ENCODE measurements at places on chromosomes 2 and 18.
A peak's percentile ranks its signal among the peaks of the same experiment; 100 is the strongest.

DNA sequence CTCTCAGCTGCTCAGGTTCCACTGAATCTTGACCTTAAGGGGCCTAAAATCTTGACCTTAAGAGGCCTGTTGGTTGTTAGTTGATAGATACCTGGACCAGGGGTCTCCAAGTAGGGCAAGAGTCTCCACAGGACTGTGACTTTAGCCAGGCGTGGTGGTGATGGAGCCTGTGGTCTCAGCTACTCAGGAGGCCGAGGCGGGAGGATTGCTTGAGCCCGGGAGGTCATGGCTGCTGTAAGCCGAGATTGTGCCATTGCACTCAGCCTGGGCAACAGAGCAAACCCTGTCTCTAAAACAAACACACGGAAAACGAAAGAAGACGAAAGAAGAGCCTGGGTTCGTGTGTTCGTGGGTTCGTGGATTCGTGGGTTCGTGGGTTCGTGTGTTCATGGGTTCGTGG is 120.2 kb upstream of the CTDP1 start:
- no peak for DNase-seq

DNA sequence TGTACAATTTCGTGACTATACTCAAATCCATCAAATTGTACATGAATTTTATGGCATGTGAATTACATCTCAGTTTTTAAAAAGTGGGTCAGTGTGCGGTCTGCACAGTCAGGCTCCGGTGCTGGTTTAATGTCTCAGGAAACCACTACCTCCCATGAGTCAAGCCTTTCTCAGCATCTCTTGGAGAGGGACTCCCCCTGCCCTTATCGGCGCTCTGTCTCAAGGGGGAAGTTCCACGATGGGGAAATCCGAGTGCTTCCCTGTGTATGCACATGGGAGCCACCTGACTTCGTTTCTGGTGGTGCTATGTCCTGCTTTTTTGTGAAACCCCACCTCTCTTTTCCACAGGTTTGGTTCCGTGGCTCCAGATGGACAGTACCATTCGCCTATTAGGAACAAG is 72.5 kb downstream of the ACOXL start:
- DNase-seq, result peak; percentile 27

DNA sequence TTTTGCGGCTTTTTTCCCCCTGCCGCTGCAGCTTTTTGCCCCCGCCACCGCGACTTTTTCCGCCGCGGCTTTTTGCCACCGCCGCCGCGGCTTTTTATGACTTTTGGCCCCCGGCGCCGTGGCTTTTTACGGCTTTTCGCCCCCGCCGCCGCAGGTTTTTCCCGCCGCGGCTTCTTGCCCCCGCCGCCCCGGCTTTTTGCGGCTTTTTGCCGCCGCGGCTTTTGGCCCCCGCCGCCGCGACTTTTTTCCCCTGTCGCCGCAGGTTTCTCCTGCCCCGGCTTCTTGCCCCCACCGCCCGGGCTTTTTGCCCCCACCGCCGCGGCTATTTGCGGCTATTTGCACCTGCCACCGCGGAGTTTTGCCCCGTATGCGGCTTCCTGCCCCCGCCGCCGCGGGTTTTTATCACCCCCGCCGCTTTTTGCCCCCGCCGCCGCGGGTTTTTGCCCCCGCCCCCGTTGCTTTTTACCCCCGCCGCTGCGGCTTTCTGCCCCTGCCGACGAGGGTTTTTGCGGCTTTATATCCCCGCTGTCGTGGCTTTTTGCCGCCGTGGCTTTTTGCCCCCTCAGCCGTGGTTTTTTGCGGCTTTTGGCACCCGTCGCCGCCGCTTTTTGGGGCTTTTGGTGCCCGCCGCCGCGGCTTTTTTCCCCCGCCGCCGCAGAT is 2750.9 kb downstream of the RPIA start:
- peak; percentile 6 for DNase-seq

DNA sequence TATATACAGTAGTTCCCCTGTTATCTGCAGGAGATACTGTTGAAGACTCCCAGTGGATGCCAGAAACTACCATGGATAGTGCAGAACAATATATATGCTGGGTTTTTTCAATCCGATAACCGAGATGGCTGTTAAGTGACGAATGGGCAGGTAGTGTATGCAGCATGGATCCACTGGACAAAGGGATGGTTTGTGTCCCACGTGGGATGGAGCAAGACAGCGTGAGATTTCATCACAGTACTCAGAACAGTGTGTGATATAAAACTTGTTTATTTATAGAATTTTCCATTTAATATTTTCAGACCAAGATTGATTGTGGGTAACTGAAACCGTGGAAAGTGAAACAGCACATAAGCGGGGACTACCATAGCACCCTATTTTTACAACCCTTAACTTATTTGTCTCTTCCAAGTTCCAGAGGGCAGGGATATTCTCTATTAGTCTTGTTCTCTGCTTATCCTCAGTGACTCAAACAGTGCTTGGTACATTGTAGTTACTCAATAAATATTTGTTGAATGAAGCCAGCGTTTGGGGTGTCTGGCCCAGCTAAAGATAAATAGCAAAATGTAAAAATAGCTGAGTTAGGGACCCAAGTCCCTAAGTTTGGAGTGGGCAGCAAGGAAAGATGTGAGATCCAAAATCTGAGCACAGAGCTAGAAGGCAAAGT is 50.0 kb downstream of the RHBDD1 start:
- no peak for DNase-seq

DNA sequence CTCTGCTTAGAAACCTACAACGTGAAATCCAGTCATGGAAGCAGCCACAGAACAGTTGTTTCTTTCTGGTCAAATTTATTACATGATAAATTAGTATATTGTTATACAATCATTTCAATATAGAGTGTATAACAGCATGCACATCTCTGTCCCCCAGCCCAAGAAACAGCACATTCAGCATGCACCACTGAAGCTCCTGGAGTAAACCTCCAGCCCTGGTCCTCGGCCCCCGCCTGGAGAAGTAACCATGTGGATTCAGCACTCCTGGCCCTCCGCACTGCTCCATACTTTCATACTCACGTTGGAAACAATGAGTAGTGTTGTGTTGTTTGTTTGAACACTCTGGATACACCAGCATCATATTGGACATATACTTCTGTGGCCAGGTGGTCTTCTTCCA is 15.3 kb upstream of the ID2 start:
- DNase-seq, result no peak

- no peak for DNase-seq
Observed at GRCh38 chr2:234686088-234686890, 189.4 kb upstream of the ARL4C start.

DNA sequence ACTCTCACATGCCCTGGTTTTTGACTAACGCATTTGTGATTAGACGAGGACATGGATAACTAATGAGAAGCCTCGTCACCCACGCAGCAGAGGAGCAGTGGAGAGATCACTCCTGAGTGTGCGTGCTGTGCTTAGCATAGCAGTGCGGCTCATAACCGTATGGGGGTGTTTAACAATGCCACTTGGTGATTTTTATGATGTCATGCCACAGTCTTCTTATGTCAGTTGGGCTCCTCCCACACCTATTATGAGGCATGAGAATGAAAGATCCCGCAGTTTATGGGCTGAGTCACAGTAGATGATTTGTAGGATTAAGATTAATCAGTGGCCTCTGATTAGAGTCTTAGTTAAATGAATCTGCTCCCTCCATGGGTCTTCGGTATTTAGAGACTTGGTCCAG is 2.5 kb upstream of the SMIM21 start:
- no peak for DNase-seq

- no peak for DNase-seq
Observed at GRCh38 chr2:219010873-219011272, 17.7 kb upstream of the CRYBA2 start.

GRCh38 chr2:171469176-171469575 is 35.1 kb downstream of the DCAF17 start:
- DNase-seq, result no peak

- DNase-seq, result no peak
Observed at GRCh38 chr2:37920570-37920969, 4.5 kb upstream of the RMDN2 start.

DNA sequence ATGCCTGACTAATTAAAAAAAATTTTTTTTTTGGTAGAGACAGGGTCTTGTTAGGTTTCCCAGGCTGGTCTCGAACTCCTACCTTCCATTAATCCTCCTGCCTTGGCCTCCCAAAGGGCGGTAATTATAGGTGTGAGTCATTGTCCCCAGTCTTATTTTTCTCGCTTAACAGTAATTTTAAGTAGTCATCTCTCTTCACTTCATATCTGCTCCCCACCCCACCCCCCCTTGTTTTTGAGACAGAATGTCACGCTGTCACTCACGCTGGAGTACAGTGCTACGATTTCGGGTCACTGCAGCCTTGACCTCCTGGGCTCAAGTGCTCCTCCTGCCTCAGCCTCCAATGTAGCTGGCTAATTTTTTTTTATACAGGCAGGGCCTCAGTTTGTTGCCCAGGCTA is 27.7 kb downstream of the RAB10 start:
- no peak for DNase-seq

- no peak for DNase-seq
Observed at GRCh38 chr18:41972067-41972925, 17.3 kb downstream of the PIK3C3 start.

DNA sequence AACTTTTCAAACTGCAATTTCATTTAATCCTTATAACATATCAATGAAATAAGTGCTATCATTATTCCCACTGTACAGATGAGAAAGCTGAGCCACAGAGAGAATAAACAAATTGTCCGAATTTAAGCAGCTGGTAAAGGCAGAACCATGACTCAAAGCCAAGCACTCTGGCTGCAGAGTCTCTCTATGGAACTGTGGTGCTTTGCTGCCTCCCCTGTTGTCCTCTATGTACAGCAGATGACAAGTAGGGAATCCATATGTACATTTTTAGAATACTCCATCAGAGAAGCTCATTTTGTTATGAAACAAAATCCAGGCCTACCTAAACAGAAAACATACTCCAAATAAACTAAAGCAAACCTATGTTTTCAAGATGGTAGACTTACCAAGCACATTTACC is 45.1 kb downstream of the FARSB start:
- DNase-seq, result no peak

DNA sequence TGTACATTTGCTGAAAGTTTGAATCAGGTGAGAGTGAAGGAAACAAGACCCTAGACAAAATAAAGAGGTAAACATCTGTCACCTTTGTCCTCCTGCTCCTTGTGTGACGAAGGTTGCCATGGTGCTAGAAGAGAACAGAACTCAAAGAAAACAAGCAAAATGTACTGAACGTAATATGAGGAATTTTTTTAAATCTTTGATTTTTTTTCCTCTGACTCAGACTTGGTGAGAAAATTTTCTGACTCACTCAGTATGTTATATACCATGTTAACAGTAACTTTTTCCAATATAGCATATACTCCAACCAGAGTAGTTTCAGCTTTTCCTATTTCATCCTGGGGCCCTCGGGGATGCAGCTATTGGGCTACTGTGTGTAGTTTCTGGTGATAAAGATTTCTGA is 2114.6 kb upstream of the PIK3C3 start:
- no peak for DNase-seq

Data from activated CD4-positive, alpha-beta T cell treated with anti-CD3 and anti-CD28 coated beads, Interleukin-2, amount 50 U/mL, for 1 hour (primary cell).